ENCODE measurements at places on chromosomes 16 and 17. TPM values are rescaled to one million over a fixed set of nuclear protein-coding genes. Genes with fewer than 3 reads are reported as not detected.

The CCDC144A gene
- total RNA-seq: 0.22 TPM

The TBC1D26 gene
- total RNA-seq: not detected

The KRTAP2-1 gene
- not detected for total RNA-seq

The MYH8 gene
- total RNA-seq: 0.05 TPM

The ABCC12 gene
- total RNA-seq: not detected

The HS3ST3A1 gene
- 3.2 TPM for total RNA-seq

The WIPI1 gene
- total RNA-seq: 148 TPM

The CTRL gene
- not detected for total RNA-seq

The C16orf74 gene
- 0.51 TPM for total RNA-seq

The LDHD gene
- total RNA-seq: 89.3 TPM

The KATNIP gene
- total RNA-seq: 22.6 TPM

The CIAO3 gene
- total RNA-seq: 21.7 TPM

The MYO1C gene
- total RNA-seq: 209 TPM

The RAB37 gene
- total RNA-seq: 0.94 TPM

The NT5M gene
- 7.5 TPM for total RNA-seq

The CFAP97D1 gene
- total RNA-seq: not detected

The IL21R gene
- total RNA-seq: 1.4 TPM

The CDRT15 gene
- total RNA-seq: not detected

The TBKBP1 gene
- 11.2 TPM for total RNA-seq

The TMC8 gene
- 2.2 TPM for total RNA-seq

The TMEM204 gene
- total RNA-seq: 19.8 TPM

The TEKT5 gene
- total RNA-seq: 0.22 TPM

The EFCAB5 gene
- total RNA-seq: not detected

The CAMKK1 gene
- 5.2 TPM for total RNA-seq

The MSLN gene
- total RNA-seq: not detected

The ZNF764 gene
- total RNA-seq: 11.4 TPM

All from cardiac septum (tissue), 1 donor.